ENCODE measurements at places on chromosomes 1 and 21. TPM values are rescaled to one million over a fixed set of nuclear protein-coding genes. Genes with fewer than 3 reads are reported as not detected.

DNA sequence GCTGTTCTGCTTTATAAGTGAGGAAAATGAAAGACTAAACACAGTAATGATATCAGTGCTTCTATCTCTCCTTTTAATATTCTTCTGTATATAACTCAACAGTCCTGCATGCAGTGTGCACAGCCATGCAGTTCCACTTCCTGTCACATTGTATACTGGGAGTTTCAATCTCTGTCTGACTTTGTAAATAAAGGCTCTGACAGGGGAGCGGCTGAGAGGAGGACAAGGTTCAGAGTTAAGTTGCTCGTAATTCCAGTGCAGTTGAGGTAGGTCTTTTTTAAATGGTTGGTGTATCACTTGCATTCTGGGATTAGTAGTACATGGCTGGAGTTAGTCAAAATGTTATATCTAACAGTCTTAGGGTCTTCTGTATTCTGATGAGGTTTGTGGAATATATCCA lies 264.5 kb downstream of the OLFM3 start:
- H3K27ac ChIP-seq, result no peak overlapping the region
- H3K27me3 ChIP-seq, result no peaks in the 10 kb centered on the region
- H3K4me3 ChIP-seq, result no peak overlapping the region
- no peaks in the 10 kb centered on the region for H3K4me1 ChIP-seq
- H3K36me3 ChIP-seq, result no peaks in the 10 kb centered on the region

The RGSL1 gene
- total RNA-seq, result not detected

GRCh38 chr1:153752571-153753195 lies 22.5 kb upstream of the SLC27A3 start:
- no peak for DNase-seq
- H3K4me1 ChIP-seq, result peaks cover 44% of the 10 kb centered on the region
- peak overlapping the region; percentile 85 for H3K27ac ChIP-seq
- no peak overlapping the region for H3K4me3 ChIP-seq
- no peaks in the 10 kb centered on the region for H3K27me3 ChIP-seq

- H3K36me3 ChIP-seq, result no peaks in the 10 kb centered on the region
- H3K4me1 ChIP-seq, result peaks cover 6% of the 10 kb centered on the region
- peaks cover 8% of the 10 kb centered on the region for H3K27me3 ChIP-seq
- H3K4me3 ChIP-seq, result peak overlapping the region; percentile 39
- no peak overlapping the region for H3K27ac ChIP-seq
These were observed 10.3 kb downstream of the CPLANE2 start for GRCh38 chr1:16226490-16227179.

DNA sequence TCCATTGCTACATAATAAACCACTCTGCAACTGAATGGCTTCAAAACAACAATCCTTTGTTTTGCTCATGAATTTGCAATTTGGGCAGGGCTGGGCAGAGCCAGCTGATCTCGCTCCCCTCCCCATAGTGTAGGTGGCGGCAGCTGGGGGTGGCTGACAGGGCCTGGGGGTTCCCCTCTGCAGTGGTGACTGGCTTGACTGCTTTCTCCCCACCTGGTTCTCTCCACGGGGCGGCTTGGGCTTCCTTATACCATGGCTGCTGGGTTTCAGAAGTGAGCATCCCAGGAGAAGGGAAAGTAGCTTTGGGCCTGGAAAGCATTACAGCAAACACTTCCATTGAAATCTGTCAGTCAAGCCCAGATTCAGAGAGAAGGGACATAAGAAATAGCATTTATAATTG lies 129.7 kb upstream of the ZBTB40 start:
- no peak overlapping the region for H3K4me3 ChIP-seq
- no peak overlapping the region for H3K27ac ChIP-seq
- no peaks in the 10 kb centered on the region for H3K4me1 ChIP-seq
- DNase-seq, result no peak
- no peaks in the 10 kb centered on the region for H3K27me3 ChIP-seq

The LCE1D gene
- total RNA-seq, result not detected

- H3K36me3 ChIP-seq, result no peaks in the 10 kb centered on the region
- H3K27me3 ChIP-seq, result no peaks in the 10 kb centered on the region
- H3K4me3 ChIP-seq, result no peak overlapping the region
- H3K4me1 ChIP-seq, result peaks cover 32% of the 10 kb centered on the region
These were observed 16.9 kb upstream of the ECE1 start for GRCh38 chr1:21307210-21307609.

- no peaks in the 10 kb centered on the region for H3K27me3 ChIP-seq
- no peak overlapping the region for H3K4me3 ChIP-seq
- DNase-seq, result no peak
- no peak overlapping the region for H3K27ac ChIP-seq
These were observed 91.0 kb upstream of the FMN2 start for GRCh38 chr1:240000634-240001033.

DNA sequence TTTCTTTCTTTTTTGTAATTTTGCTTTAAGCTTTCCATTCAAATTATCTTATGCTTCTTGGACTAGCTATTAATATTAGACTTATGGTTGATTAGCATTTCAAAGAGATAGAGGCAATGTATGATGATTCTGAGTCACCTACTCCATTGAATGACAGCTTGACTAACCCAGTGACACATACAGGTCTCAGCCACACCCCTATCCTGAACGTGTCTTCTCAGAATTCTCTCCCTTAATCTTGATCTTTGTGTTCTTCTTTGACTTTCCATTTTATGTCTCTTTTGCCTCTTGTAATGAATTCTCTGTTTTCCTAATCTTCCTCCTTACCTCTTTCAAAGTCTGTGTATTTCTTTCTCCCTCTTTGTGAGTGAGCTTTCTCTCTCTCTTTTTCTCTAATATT lies 241.1 kb downstream of the PDE4B start:
- no peak for DNase-seq
- H3K4me1 ChIP-seq, result no peaks in the 10 kb centered on the region
- no peak overlapping the region for H3K4me3 ChIP-seq
- H3K27me3 ChIP-seq, result no peaks in the 10 kb centered on the region
- H3K36me3 ChIP-seq, result no peaks in the 10 kb centered on the region

- H3K4me3 ChIP-seq, result no peak overlapping the region
- peaks cover 8% of the 10 kb centered on the region for H3K4me1 ChIP-seq
- no peak for DNase-seq
- H3K27ac ChIP-seq, result no peak overlapping the region
These were observed 30.1 kb upstream of the PTGFRN start for GRCh38 chr1:116879478-116880133.

GRCh38 chr1:229138058-229138457 lies 132.9 kb upstream of the RAB4A start:
- H3K4me3 ChIP-seq, result no peak overlapping the region
- H3K4me1 ChIP-seq, result no peaks in the 10 kb centered on the region
- DNase-seq, result no peak
- no peaks in the 10 kb centered on the region for H3K27me3 ChIP-seq
- no peak overlapping the region for H3K27ac ChIP-seq

- H3K36me3 ChIP-seq, result no peaks in the 10 kb centered on the region
- no peaks in the 10 kb centered on the region for H3K27me3 ChIP-seq
- H3K4me1 ChIP-seq, result peaks cover 48% of the 10 kb centered on the region
These were observed 1.7 kb upstream of the C2CD2 start for GRCh38 chr21:41955516-41955915.

Data from upper lobe of left lung (tissue), 6 donors.